ENCODE measurements at places on chromosomes 4 and X.
A peak's percentile ranks its signal among the peaks of the same experiment; 100 is the strongest.

DNA sequence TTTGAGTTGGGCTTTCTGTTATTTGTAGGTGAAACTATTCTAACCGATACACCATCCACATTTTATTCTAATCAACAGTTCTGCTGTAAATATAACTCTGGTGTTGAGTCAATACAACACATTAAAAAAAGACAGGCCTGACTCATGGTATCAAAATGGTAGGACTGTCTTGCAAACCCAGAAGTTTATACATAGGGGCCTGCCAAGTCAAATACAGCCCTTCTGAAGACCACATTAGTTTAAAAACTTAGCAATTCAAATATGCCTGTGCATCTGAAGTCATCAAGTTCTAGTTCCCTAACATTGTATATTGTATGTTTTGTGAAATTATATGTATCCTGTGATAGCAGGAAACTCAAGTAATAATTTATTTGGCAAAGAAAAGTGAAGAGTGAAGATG lies 24.4 kb upstream of the PDE5A start:
- peak; percentile 52 for DNase-seq

DNA sequence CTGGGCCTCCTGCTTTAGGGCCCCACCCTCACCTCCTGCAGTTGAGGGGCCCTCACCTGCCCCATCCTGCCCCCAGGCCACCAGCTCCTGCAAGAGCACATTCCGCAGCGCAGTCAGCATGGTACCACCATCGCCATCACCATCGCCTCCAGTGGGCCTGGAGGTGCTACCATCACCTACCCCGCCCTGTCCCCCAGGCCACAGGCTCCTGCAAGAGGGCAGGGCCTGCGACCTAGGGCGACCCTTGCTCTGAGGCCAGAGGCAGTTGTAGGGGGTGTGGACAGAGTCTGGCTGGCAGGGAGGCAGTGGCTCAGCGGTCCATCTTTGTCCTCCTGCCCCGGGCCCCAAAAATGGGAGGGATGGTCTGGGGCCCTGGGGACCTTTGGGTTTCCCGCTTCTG lies 3.9 kb upstream of the HAUS7 start:
- DNase-seq = no peak

DNA sequence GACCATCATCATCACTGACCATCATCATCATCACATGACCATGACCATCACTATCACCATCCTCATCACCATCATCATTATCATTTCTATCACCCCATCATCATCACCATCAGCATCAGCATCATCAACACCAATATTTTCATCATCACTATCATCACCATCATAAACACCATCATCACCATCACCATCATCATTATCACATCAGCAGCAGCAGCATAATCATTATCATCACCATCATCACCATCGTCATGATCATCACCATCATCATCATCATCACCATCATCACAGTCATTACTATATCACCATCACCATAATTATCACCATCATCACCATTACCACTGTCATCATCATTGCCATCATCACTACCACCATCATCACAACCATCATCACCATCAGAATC lies 117.6 kb downstream of the DHRSX start:
- DNase-seq = no peak

GRCh38 chr4:69536558-69536957 lies 40.9 kb upstream of the UGT2B4 start:
- DNase-seq = no peak

- peak; percentile 62 for DNase-seq
Observed at GRCh38 chrX:130109429-130110378, 593 bp downstream of the ELF4 start.

DNA sequence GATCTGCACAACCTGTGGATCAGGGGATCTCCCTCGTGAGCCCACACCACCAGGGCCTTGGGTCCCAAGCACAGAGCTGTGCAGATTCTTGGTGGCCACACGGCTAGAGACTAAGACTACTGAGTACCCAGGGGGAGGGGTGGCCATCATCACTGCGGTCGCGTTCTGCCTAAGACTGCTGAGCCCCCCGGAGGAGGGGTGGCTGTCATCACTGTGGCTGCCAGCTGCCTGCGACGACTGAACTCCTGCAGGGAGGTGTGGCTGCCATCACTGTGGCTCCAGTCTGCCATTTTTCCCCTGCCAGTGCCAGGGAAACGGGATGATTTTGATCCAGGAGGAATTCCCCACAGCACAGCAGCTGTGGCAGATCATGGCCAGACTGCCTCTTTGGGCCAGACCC lies 141.7 kb upstream of the SPANXB1 start:
- no peak for DNase-seq

- no peak for DNase-seq
Observed at GRCh38 chr4:150744570-150744969, 162.6 kb downstream of the MAB21L2 start.

Data from GM23248 (cell line).